ENCODE measurements at places on chromosomes 1 and 21. TPM values are rescaled to one million over a fixed set of nuclear protein-coding genes. Genes with fewer than 3 reads are reported as not detected.

The PRAMEF13 gene
- not detected for total RNA-seq

The CAMK1G gene
- total RNA-seq: 0.21 TPM

The RHCE gene
- 0.08 TPM for total RNA-seq

The CELA3A gene
- total RNA-seq: not detected

The OR2L5 gene
- total RNA-seq: not detected

The PLA2G4A gene
- total RNA-seq: 1.7 TPM

The AUNIP gene
- 1.7 TPM for total RNA-seq

The DMBX1 gene
- not detected for total RNA-seq

The FCRL2 gene
- not detected for total RNA-seq

GRCh38 chr1:69511426-69512192 is 56.1 kb upstream of the LRRC7 start:
- no peak for DNase-seq

DNA sequence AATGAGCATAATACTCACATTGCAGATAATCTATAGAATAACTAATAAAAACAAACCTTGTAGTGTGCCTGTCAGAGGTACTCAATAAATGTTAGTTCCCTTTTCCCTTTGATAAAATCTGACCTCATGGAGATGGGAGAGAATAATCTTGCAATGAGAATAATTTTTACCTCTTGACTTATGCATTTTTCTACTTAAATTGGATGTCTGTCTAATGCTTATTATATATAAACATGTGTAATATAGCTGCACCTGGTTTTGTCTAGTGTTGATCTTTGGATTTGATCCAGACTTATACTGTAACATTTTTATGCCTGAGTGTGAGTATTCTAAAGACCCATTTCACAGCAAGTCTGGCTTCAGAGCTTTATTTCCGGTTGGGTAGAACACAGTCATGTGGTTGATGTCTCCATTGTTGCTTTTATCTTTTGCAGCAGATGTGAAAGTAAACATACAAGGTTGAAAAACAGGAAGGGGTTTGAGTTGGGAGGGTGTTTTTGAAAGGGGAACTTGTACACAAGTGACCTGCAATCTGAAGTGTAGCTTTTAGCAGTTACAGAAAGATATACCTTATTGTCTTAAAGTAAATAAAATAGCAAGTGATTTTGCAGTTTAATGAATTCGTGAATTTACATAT is 12.4 kb downstream of the EPB41 start:
- DNase-seq: no peak

- DNase-seq: no peak
Observed at GRCh38 chr21:44714905-44715304, 3.5 kb upstream of the TSPEAR start.

GRCh38 chr1:39098546-39099250 is 72.5 kb downstream of the NDUFS5 start:
- peak; percentile 83 for DNase-seq

GRCh38 chr1:67573311-67573872 is 111.6 kb upstream of the GADD45A start:
- no peak for DNase-seq

GRCh38 chr1:88466899-88467580 is 217.0 kb upstream of the PKN2 start:
- DNase-seq: no peak

DNA sequence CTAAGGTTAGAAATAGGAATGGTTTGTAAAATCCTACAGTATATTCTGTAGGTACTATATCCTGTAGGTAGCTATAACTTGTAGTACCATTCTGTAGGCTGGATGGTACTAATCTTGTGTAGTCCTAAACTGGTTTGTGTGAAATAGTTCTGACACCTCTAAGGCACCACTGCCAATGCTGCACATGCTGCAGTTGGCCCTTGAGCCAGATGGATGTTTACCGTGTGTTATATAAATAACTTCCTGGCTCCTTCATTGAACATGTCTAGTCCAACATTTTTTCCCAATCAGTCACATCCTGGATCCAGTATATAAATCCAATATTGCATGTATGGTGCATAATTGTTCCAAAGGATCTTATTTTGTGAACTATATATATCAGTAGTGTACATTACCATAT is 89.5 kb upstream of the GNG4 start:
- DNase-seq: no peak

DNA sequence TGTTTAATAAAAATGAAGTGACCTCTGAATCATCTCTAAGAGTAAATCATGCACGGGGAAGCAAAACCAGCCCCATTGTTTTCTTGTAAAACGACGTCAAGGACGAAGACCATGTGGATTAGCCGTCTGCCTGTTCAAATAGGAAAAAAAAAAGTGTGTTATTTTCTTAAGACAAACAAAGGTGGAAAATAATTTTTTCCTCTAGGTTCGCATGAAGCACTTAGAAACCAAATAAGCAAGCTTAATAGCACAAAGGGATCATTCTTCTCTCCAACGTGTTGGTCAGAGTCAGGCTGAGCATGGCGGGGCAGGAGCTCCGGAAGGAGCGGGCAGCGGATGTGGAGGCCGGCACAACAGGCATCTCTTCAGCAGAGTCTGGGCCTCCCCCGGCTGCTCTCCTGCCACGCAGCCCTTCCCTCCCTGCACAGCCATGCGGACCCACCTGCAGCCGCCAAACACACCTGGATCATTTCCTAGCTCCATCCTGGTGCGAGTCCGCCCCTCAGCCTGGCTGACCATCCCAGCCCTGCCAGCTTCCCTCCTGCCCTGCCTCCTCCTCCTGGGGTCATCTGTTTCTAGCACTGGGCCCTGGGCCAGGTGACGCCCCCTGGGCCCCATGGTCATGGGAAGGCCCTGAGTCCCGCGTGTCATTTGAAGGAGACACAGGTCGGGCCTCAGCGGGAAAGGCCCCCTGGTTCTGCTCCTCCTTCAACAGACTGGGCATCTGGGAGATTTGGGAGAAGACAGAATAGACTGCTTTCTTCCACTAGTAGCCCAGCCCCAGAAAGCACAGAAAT is 40.2 kb downstream of the MX1 start:
- DNase-seq: no peak

GRCh38 chr21:21434944-21435343 is 436.7 kb downstream of the NCAM2 start:
- no peak for DNase-seq

GRCh38 chr1:182723200-182723599 is 38.8 kb upstream of the RGS8 start:
- no peak for DNase-seq

GRCh38 chr1:179591592-179592580 is at the start of gene TDRD5:
Gene TDRD5, plus strand, starts transcription at chr1:179591832. Its CDS starts 784 bp downstream, at chr1:179592616.
- DNase-seq: no peak

Measured in kidney epithelial cell (primary cell).